Stimulated activated CD4-positive, alpha-beta T cell treated with anti-CD3 and anti-CD28 coated beads, Interleukin-1b, Interleukin-23, amount 100 ng/mL, for 48 hours (primary cell): ENCODE measurements at places on chromosomes 3 and 15.

DNA sequence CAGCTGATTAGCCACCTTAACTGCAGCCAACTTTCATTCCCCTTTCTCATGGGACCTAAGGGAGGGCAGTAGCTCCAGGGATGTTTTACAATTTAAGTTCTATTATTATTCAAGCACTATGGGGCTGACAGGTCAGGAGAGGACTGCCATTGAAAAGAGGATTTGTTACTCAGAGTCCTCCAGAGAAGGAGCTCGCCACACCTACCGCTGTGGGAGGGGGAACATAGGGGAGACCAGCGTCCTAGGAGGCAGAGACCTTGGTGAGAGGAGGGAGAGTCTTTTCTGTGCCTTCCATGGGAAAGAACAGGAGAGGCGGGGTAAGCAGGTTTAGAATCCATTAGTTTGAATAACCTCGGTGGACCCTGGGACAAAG lies 14.4 kb downstream of the ATP10A start:
- no peak for DNase-seq

GRCh38 chr3:142046320-142047020 lies 102.9 kb downstream of the TFDP2 start:
- no peak for DNase-seq

DNA sequence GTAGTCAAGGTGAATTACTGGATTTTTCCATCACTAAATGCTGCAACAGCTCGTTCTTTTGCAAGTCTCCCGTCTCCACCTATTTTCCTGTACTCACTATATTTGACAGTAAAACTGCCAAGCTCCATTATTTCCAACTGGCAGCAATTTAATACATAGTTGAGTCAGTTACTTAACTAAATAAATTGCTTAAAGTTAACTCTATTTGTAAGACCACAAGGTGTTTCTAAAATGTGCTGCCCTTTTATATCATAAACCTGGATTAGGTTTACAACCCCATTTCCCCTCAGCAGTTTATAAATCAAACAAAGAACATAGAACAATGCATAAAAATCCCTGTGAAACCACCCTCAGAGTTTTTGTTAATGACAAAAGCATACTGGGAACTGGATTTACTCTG lies 211.4 kb upstream of the DPH6 start:
- DNase-seq: no peak

DNA sequence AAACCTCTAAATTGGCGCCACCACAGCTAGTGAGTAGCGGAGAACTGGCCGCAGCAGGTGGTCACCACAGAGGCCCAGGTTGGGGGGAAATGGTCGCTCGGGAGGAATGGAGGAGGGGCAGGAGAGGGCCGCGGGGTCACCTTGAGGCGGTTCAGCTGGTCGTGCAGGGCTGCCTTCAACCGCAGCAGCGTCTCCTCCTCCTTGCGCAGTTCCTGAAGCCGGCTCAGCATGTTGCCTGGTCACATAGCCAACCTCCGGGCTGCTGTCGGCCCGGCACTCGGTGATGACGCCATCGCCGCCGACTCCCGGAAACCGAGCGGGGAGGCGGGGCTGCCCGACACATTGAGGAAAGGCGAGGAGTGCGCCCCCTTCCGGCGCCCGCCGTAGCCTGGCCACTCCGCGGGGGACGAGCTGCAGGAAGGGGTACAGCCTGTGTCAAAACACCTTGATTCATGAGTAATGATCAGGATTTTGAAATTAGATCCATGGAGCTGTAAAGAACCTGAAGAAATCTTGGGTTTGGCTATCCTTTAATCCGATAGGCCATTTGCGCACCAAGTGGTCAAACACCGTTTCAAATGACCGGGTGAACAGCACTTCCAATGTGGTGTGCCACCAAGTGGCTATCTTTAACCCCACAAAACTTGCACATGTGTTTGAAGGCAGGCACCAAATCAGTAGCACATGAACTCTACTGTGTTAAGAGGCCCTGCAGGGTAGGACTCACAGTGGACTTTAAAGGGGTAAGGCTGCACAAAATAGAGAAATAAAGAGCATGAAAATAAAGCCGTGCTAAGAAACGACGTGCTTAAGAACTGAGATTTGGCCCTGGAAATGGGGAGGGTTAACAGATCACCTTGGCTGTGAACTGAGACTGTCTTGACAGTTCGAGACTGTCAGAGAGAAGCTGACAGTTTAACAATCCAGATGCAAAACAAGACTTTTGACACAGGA lies at the start of gene SNAPC5:
Gene SNAPC5, minus strand, starts transcription at position 261 of the 954 bp plus-strand sequence. Its CDS starts 31 bp downstream, at position 230.
- DNase-seq: peak; percentile 97

GRCh38 chr3:140924097-140924873 lies 17.4 kb upstream of the SLC25A36 start:
- DNase-seq: no peak

DNA sequence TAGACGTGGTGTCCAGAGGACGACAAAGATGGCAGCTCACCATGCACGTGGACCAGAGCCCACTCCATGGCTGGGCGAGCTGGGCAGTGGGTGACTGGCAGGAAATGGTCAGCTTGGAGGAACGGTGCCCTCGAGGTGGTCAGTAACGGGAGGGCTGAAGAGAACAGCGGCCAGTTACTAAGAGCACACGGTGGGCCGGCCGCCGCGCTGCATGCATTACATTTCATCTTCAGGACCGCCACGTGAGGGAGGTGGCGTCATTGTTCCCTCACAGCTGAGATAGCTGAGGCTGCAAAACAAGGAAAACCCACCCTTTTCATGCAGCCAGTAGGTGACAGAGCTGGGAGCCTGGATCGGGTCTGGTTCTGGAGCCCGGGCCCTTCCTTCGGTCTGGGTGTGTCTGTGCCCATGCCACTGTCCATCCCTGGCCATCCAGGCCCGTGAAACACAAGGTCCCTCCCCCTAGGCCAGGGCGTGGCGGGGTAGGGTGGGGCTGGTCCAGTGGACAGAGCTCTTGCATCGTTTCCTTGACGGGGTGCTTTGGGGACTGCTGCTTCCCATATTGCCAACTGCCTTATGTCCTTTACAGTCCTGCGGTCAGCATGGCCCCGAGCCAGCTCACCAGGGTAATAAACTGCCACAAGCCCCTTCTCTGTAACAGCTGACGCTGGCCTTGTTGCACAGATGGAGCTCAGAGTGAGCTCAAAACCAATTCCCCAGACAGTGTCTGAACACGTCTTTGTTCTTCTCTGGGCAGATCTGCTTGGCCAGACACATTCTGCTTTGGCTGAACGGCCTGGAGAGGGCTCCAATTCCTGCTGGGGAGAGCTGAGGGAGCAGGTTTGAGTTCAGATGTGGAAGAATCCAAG lies 51.8 kb downstream of the RGMA start:
- no peak for DNase-seq

- DNase-seq: no peak
Observed at GRCh38 chr3:45350680-45351079, 37.7 kb upstream of the LARS2 start.

DNA sequence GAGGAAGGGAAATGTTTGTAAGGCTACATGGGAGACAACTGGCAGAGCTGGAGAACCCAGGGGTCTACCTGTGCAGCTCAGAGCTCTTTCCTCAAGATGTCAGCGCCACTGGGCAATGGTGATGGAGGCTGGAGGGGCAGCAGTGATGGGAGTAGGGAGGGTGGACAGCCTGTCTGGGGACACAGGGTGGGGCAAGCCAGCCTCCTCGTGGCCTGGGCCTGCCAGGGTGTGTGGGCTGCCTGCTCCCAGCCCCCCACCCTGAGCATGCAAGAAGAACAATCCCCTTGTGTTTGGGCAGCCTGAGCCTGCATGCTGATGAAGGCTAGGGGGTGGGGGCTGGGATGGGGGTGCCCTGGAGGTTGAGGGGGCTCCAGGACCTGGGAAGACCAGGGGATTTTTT lies 1.2 kb downstream of the PCBP4 start:
- no peak for DNase-seq

DNA sequence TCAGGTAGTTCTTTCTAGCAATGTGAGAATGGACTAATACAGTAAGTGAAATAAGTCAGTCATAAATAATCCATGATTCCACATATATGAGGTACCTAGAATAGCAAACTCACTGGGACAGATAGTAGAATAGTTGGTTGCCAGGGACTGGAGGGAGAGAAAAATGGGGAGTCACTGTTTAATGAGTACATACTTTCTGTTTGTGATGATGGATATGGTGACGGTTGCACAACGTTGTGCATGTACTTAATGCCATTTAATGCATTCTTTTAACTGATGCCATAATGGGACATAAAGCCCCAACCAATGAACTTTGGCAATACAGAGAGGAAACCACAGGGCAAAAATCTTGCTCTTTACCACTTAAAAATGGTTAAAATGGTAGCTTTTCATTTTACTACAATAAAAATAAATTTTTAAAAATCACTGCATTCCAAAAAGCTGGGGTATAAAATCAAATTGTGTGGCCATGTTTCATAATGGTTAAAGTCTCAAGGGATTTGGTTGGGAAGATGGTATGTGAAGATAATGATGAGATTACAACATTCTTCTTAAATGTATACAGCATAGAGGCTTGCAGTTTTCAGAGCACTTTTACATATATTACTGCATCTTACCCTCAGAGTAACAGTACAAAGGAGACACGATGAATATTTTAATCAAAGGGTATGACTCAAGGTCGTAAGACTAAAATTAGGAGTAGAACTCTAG lies 45.2 kb downstream of the ADAM10 start:
- no peak for DNase-seq

DNA sequence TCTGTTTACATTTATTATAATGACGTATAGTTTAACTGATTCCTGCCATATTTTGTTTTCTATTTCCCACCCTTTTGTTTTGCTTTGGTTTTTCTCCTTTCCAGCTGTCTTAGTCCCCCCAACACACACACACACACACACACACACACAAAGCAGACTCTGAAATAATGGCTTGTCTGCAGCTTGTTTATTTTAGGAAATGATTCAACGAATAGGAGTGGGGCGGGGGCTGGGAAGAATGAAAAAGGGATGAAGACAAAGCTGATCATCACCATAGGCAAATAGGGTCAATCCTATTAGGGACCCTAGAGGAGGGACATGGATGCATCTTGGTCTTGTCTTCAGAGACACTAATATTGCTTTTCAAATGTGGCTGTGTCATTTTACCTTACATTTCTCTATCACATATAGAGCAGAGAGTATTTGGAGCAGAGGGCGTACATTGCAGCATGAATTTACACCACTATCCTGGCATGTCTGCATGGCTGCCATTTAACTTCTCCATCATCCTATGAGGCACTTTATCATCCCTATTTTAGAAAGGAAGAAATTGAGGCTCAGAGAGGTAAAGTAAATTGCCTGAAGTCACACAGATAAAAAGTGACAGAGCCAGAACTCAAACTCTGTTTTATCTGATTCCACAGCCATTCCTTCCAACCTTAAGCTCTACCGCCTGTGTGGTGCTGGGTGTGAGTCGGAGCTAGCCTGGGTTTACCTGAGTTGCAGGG lies 147.2 kb upstream of the TPM1 start:
- DNase-seq: no peak

GRCh38 chr3:197562398-197563251 lies 6.9 kb upstream of the BDH1 start:
- DNase-seq: no peak

DNA sequence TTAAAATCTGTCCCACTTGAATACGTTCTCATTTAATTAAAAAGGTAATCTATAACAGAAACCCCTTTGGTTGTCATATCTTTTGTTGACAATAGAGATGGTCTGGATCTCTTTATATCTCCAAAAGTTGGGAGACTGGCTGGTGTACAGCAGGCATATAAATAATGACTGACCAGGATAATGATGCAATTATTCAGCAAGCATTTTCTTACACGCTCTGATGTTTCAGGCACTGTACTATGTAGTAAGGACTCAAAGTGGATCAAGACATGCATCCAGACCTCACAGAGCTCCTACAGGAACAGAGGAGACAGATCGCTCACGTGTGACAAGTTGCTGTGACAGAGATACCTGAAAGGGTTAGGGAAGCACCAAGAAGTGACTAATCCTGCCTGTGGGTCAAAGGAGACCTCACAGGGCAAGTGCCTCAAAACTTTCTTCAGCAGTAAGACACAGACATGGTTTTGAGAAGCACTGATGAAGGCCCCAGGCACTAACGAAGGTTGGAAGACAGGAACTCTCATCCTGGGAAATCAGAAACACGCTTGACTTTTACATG lies 25.7 kb downstream of the VPS39 start:
- no peak for DNase-seq
